Substantia nigra (tissue), 51 donors: ENCODE measurements at places on chromosomes 2 and 18.

GRCh38 chr2:86199834-86200177 lies 549 bp downstream of the MRPL35 start:
- DNase-seq: no peak

DNA sequence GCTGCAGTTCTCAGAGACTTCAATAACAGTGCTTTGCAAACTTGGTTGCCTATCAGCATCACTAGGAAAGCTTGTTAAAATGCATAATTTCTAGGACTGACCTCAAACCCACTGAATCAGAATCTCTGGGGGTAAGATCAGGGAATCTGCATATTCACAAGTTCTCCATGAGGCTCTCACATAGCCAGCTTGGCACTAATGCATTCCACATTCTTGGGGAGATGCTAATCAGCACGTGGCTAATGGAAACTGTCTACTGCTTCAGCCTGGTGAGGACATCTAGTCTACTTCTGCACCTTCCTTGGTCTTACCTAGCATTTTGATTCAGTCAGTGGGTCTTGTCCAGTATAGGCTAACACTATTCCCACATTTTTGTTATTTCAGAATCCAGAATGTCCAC lies 56.3 kb downstream of the RBKS start:
- DNase-seq: no peak

- no peak for DNase-seq
Observed at GRCh38 chr2:238238766-238239542, 884 bp downstream of the HES6 start.

GRCh38 chr2:10355471-10356438 lies 53.1 kb downstream of the HPCAL1 start:
- DNase-seq: no peak

DNA sequence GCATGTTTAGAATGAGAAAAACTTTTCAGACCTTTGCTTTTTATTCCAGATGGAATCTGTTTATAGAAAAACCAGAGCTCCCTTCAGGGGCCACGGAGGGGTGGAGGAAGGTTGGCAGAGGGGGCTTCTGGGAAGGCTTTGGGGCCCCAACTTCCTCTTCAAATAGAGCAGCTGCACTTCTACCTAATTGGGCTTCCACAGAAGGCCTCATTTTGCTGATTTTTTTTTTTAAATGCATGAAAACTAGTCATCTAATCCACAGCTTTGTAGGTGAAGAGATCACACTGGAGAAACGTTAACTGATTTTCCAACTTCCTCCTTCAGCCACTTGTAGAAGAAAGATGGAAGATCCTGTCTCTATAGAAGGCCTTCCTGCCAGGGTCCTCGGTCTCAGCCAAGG lies 181.8 kb downstream of the BCL11A start:
- no peak for DNase-seq

DNA sequence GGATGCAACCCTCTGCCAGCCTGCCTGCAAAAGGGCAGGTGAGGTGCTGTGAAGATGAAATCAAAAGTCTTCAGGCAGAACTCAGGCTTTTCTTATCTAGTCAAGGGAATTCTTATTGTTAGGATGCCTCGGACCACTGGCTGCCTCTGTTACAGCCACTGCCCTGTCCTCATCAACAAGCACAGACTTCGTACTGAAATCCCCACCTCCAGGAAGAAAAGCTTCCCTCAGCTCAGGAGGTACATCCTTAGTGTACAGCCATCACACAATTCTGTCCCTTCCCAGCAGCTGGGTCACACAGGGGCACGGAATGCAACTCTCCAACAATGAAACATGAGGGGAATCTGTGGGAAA lies 10.1 kb upstream of the RNU4ATAC start:
- no peak for DNase-seq

DNA sequence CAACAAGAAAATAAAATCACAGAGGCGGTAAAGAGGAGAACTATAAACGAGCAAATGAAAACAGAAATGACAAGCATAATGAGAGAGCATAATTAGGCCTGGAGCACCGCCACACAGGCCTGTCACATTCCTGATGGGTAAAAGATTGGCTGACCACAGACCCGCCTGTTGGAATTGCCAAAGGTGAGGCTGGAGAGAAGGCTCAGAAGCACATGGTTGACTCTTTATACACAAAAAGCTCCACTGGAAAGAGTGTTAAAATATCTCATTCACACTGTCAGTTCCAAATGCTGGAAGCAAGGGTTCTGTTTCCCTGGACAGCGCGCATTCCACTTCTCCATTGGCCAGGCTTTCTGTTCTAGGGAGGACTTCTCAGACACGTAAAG lies 5.9 kb upstream of the LGALSL start:
- DNase-seq: peak; percentile 26

- no peak for DNase-seq
Observed at GRCh38 chr2:237486819-237487448, at the start of gene MLPH. TSS of gene MLPH (plus strand) at chr2:237487251. CDS start at chr2:237493427, 6,176 bp downstream.

DNA sequence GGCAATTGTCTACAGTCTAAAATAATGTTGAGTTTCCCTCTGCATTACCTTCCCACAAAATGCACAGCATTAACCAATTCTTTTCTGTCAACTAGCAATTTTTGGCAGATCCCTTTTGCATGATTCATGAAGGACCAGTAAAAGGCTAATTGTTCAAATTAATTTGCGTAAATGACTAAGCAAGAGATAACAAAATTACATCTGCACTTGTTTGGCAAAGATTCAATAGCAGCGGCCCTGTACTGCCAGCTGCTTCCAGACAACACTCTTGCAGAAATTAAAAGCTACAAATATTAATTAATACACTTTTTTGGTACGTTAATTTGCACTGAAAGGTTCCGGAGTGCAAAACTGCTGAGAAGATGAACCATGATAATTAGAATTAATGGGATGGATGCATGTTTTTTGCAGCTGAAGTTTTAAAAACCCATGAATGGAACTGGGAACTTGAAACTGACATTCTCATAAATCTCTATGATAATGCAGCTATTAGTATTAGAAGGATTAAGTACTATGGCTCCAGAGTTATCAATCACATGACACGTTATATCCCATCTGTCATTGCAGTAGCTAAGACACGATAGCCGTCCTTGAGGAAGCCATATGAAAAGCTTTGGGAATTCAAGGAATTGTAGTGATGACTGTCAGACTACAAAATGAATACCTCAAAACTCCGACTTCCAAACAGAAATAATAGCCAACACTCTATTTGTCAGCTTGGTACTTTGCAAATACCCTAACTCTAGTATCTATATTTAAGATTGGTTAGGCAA lies 1268.3 kb upstream of the ACVR2A start:
- no peak for DNase-seq

GRCh38 chr2:42138163-42139015 lies 30.8 kb upstream of the EML4 start:
- DNase-seq: no peak

GRCh38 chr2:168912466-168912865 lies 11.4 kb downstream of the G6PC2 start:
- DNase-seq: no peak

- DNase-seq: no peak
Observed at GRCh38 chr2:143231254-143231645, 102.0 kb downstream of the ARHGAP15 start.

GRCh38 chr2:132923787-132924186 lies 253.8 kb upstream of the LYPD1 start:
- no peak for DNase-seq
